ENCODE measurements at places on chromosomes 4 and X.

GRCh38 chrX:56994375-56995270 lies 718 bp downstream of the SPIN3 start:
- DNase-seq, result no peak

DNA sequence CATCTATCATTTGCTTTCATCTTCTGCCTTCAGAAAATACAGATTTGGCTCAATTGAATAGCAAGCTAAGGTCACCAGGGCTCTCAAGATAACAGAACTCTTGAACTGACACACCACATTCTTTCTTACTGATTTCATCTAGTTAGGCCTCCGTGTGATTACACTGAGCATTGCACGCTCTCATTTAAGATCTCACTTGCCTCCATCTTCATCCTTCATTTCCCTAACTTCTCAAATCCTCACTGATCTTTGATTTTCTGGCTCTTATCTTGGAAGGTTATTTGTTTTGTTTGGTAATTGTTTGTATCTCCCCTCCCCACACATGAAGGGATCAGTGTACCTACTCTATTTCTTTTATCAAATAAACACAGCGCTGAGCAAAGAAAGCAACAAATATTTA lies 47.7 kb downstream of the MANBA start:
- no peak for DNase-seq

- no peak for DNase-seq
Observed at GRCh38 chrX:12709047-12709446, 82.2 kb upstream of the PRPS2 start.

GRCh38 chrX:85569686-85570085 lies 190.2 kb upstream of the POF1B start:
- DNase-seq, result no peak

- DNase-seq, result no peak
Observed at GRCh38 chr4:65023081-65023480, 613.8 kb upstream of the TECRL start.

DNA sequence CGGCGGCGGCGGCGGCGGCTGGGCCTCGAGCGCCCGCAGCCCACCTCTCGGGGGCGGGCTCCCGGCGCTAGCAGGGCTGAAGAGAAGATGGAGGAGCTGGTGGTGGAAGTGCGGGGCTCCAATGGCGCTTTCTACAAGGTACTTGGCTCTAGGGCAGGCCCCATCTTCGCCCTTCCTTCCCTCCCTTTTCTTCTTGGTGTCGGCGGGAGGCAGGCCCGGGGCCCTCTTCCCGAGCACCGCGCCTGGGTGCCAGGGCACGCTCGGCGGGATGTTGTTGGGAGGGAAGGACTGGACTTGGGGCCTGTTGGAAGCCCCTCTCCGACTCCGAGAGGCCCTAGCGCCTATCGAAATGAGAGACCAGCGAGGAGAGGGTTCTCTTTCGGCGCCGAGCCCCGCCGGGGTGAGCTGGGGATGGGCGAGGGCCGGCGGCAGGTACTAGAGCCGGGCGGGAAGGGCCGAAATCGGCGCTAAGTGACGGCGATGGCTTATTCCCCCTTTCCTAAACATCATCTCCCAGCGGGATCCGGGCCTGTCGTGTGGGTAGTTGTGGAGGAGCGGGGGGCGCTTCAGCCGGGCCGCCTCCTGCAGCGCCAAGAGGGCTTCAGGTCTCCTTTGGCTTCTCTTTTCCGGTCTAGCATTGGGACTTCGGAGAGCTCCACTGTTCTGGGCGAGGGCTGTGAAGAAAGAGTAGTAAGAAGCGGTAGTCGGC lies 528 bp downstream of the FMR1 start:
- no peak for DNase-seq

DNA sequence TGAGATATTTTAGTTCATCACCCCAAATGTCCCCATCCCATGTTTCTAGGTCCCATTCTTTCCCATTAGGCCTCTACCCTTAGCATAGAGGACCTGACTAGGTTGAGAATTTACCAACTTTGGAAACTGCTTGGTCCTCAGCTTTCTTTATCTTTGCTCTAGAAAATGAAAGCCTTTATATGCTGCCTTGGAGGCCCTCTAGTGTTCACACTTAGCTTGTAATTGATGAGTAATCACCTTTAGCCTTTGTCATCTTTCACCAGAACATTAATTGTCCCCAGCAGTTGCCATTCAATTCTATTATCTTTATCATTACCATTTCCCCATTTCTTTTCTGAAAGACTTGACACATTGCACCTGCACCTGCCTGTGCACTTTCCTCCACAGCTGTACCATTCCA lies 589.2 kb upstream of the NR3C2 start:
- no peak for DNase-seq

- DNase-seq, result no peak
Observed at GRCh38 chr4:174537634-174538033, 15.3 kb upstream of the HPGD start.

- no peak for DNase-seq
Observed at GRCh38 chr4:145929415-145930178, 9.0 kb downstream of the ZNF827 start.

DNA sequence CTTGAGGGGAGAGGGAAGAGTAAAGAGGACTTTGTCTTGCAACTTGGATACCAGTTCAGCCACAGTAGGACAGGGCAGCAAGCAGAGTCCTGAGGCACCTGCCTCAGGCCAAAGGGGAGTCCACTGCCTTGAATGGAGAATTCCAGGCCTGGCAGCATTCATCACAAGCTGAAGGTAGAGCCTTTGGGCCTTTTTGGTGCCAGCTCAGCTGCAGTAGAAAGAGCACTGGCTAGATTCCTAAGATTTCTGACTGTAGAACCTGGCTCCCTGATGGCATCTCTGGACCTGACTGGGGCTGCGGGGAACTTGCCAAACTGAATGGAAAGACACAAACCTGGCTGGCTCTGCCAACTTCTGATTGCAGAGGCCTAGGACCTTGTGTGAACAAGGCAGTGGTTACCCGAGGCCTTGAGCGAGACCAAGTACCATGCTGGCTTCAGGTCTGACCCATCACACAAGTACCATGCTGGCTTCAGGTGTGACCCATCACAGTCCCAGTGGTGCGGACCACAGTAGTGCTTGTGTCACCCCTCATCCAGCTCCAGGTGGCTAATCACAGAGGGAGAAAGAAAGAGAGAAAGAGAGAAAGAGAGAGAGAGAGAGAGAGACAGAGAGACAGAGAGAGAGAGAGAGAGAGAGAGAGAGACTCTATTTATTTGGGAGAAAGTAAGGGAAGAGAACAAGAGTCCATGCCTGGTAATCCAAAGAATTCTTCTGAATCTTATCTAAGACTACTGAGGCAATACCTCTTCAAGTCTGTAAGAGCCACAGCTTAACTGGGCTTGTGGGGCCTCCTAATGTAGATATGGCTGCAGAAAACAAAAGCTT lies 137.6 kb upstream of the SPIN4 start:
- no peak for DNase-seq

GRCh38 chr4:3334316-3334715 lies 41.5 kb downstream of the RGS12 start:
- DNase-seq, result no peak

GRCh38 chr4:7124689-7125442 lies 57.0 kb upstream of the GRPEL1 start:
- DNase-seq, result no peak

GRCh38 chr4:74830928-74831327 lies 36.6 kb upstream of the BTC start:
- DNase-seq, result no peak

DNA sequence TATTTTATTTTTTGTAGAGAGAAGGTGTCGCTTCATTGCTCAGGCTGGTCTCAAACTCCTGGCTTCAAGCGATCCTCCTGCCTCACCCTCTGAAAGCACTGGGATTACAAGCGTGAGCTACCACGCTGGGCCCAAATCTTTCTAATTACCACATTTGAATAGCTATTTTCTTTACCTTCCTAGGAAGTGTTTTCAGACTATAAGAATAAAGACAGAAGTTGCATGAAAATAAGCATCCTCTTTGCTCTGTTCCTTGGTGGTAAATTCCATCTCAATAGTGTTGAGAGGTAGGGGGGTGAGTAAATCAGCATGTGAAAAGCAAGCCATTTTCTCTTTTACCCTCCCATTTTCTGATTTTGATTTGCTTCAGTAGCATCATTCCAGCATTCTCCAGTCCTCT lies 122.4 kb downstream of the LARP7 start:
- no peak for DNase-seq

- DNase-seq, result no peak
Observed at GRCh38 chr4:40688446-40689095, 58.9 kb upstream of the RBM47 start.

GRCh38 chr4:183600189-183600685 lies 58.7 kb downstream of the RWDD4 start:
- peak; percentile 2 for DNase-seq

GRCh38 chrX:151384807-151385206 lies 12.2 kb upstream of the VMA21 start:
- no peak for DNase-seq

GRCh38 chr4:173490256-173490655 lies 39.8 kb downstream of the HAND2 start:
- DNase-seq, result no peak

DNA sequence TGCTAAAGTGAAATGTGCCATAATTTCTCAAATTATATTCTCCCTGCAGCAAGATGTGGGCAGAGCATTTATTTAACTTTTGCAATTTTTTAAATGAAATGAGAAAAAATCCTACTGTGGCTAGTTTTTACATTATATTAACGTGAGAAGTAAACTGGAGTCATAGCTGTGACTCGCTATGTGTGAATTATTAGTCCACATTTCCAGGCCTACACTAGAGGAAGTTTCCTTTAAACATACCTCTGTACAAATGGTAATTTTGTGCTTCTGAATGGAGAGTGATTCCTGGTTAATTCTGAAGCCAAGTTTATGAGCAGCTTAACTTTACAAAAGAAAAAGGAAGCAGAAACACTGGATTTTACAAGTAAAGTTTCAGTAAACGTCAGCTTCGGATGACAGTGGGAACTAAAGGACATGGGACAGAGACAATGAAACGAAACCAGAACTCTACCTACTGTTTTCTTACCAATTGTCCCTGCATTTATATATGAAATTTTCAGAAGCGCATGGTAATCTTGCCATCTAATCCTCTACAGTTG lies 72.4 kb downstream of the FBXO8 start:
- DNase-seq, result no peak

GRCh38 chr4:185587427-185588161 lies 52.3 kb upstream of the PDLIM3 start:
- peak; percentile 67 for DNase-seq

GRCh38 chr4:26319949-26320537 lies 771 bp upstream of the RBPJ start:
- DNase-seq, result peak; percentile 26

DNA sequence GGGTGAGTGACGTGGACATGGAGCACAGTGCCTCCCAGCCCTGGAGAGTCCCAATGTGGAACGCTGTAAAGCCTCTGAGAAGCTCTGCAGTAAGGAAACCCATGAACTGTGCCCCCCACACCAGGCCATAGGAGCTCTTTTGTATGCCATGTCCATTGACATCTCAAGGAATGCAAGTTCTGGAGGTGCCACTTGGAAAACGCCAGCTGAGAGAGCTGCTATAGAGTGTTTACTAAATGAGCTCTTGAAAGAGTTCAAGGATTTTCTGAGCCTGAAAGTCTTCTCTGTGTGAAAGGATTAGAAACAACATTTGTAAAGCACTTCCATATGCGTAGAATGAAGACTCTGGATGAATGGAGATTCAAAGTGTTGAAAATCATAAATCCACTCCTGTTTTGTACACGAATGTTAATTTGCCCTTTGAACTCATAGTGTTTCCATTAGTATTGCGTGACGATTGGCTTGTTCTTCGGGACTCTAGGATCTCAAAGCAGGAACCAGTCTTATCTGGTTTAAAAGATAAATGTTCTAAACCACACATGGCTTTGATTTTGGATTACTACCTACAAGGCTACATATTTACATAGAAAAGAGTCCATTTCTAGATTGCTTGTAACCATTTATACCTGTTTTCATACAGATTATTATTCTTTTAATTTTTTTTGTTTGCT lies 41.8 kb upstream of the STOX2 start:
- no peak for DNase-seq

DNA sequence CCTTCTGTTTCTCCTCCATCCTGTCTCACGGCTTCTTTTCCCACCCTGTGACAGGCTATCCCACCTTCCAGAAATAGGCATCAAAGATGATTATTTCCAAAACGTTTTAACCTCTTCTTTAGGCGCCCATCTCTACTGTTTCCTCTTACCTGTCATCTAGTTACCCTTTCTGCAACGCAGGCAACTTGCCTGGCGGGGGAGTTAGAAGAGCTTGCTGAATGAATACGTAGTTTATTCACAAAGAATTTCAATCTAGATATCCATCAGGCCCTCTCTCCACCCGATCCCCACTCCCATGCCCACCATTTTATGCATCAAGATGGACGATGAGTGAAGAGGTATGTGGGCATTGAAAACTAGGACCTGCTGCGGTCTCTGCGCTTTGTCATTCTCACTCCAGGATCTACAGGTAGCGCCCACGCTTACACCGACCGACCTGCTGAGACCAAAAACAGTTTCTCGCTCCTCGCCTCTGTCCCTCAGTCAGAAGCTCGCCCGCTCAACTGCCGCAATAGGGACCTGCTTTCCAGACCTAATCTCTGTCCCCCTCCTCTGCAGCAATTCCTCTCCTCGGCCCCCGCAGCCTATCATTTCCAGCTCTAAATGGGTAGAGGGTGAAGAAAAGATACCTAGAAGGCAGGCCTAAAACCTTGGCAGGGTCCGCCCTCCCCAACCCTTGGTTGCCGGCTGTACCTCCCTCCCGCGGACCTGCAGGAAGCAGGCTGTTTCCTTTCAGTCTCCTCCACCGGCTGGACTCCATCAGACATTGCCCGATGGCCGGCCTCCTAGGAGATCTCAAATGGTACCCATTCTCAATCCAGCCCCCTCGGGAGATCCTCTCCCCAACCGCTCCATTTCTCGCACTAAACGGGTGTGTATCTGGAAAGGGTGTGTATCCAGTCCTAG lies 624 bp downstream of the BEX5 start:
- DNase-seq, result no peak

DNA sequence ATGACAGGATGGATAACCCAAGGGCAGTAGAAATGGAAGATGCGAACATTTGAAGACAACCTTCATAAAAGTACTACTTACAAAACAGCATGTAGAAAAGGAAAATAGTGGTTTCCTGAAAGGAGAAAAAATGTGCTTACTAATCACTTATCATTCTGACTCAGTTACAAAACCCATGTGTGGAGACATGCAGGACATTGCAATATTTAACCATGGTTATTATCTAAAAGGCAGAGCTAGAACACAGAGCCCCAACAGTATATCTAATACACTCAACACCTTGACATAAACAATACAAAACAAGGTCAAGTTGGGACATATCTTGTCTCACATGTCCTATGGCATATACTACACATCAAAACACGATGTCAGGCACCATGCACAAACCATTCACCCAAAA lies 55.9 kb downstream of the EIF4E start:
- no peak for DNase-seq

DNA sequence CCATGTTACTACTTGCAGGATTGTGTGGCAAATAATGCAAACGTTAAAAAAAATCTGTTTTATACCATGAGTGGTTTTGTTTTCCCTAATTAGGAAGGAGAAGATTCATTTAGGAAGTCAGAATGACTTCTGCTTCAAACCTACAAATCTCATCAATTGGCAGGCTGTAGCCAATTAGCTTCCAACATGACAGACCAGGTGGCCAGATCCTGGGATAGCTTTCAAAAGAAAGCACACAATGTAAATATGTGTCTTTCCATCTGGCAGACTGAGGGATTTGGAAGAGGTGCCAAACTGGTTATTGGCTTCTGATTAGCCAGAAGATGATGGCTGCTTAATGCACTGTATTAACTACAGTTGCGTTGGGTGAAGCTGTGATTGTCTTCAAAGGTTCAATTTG lies 432.8 kb downstream of the ANKRD50 start:
- no peak for DNase-seq
